ENCODE measurements at places on chromosomes 4 and X.

GRCh38 chrX:24097741-24098260 is 43.0 kb downstream of the EIF2S3 start:
- no peak for DNase-seq

GRCh38 chrX:9132036-9132638 is 98.2 kb upstream of the FAM9B start:
- no peak for DNase-seq

- DNase-seq: no peak
These were observed at the start of gene SMIM31 for GRCh38 chr4:164753873-164754488. TSS of gene SMIM31 (plus strand) at chr4:164754131. CDS start at chr4:164770444, 16,313 bp downstream.

- DNase-seq: peak; percentile 52
These were observed 669 bp upstream of the PHKA2 start for GRCh38 chrX:18984381-18985185.

GRCh38 chr4:10180927-10181744 is 64.5 kb upstream of the WDR1 start:
- no peak for DNase-seq

- DNase-seq: no peak
These were observed 24.7 kb upstream of the HERC3 start for GRCh38 chr4:88567591-88567990.
